ENCODE measurements at places on chromosomes 2 and 18.

GRCh38 chr2:86368161-86368824, 30.9 kb upstream of the REEP1 start:
- DNase-seq: no peak

- DNase-seq: no peak
Observed at GRCh38 chr2:173865971-173866873, 99.0 kb downstream of the SP3 start.

GRCh38 chr2:227500301-227500630, 28.3 kb downstream of the AGFG1 start:
- no peak for DNase-seq

DNA sequence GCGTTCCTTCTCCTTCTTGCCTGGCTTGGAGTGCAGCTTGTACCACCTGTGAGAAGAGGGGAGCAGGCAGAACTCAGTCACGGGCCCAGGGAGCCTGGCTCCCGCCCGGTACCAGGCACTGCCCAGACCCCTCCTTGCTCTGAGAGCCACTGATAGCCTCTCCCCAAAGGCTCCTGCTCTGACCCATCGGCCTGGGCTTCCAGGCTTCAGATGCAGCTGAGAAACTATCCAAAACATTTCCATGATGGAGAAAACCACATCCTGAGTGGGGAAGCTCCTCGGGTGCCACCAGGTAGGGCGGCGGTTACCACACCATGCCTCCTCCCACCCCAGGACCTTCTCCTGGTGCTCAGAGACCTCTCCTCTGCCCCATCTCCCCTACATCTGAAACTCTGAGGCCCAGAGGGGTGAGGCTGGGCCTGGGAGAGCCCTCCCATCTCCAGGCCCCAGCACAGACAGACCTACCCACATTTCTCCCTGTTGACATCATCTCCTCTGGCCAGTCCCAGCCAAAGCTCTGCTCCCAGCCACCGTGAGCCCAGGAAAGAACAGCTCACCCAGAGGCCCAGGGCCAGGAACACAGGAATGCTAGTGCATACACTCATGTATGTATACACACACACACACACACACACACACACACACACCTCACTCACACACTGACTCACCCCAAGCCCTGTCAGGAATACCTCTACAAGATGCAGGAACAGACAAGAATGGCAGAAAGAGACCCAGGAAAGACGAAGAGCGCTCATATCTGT, 17.9 kb upstream of the SFXN5 start:
- peak; percentile 98 for DNase-seq

All from fibroblast of skin of left quadriceps (primary cell).